ENCODE measurements at places on chromosomes 16 and 17.
A peak's percentile ranks its signal among the peaks of the same experiment; 100 is the strongest.

DNA sequence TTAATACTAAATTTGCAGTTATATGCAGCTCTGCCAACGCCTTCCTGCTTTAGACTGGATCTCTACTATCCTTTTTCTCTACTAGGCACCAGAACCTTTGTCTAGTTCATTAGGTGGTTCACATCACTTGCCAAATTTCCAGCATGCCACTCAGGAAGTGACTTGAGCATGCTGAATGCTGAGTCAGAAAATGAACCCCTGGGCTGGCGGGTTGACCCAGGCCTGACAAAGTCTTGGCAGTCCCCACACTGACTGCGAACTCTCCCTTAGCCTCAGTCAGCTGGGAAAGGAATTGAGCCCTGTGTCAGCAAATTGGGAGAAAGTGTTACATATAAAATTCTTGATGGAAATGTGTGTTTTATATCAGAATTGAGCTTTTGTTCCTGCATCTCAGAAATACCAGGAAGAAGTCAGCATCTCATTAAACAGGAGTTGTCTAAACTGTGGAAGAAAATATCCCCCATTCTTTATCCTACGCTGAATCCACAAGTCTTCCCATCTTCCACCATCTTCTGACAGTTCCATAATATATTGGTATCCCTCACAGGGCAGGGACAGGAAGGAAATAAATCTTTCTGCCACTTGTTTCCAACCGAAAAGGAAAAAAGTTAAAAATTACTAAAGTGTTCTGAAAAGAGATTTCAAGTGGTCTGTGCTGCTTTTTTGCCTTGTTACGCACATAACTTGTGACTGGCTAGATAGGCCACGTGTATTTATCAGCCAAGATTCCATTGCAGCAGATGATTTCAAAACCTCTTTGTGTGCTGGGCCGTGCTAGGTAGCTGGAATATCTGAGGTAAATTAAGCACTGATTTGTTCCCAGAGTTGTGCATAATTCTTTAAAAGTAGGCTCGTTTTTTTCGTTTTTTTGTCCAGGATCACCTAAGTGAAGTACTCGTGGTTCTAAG, 16.7 kb upstream of the SLC12A3 start:
- DNase-seq: no peak

DNA sequence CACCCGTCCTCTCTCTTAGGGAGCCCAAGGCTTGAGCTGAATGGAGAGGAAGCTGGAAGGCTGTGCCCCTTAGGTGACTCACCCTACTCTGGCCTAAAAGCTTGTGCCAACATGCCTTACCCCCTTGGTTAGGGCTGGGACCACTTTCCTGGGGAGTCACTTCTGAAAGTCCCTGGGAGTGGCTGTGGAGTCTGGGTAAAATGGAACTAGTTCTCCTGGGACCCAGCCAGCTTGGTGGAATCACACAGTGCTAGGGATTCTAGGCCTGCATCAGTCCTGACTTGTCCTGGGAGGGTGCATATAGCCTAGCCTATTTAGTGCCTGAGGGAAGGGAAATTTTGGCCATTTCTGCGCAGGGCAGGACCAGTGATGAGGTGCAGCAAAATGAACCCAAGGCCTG, 10.5 kb downstream of the MMP28 start:
- no peak for DNase-seq

GRCh38 chr17:38328620-38329019, 15.1 kb downstream of the GPR179 start:
- DNase-seq: no peak

DNA sequence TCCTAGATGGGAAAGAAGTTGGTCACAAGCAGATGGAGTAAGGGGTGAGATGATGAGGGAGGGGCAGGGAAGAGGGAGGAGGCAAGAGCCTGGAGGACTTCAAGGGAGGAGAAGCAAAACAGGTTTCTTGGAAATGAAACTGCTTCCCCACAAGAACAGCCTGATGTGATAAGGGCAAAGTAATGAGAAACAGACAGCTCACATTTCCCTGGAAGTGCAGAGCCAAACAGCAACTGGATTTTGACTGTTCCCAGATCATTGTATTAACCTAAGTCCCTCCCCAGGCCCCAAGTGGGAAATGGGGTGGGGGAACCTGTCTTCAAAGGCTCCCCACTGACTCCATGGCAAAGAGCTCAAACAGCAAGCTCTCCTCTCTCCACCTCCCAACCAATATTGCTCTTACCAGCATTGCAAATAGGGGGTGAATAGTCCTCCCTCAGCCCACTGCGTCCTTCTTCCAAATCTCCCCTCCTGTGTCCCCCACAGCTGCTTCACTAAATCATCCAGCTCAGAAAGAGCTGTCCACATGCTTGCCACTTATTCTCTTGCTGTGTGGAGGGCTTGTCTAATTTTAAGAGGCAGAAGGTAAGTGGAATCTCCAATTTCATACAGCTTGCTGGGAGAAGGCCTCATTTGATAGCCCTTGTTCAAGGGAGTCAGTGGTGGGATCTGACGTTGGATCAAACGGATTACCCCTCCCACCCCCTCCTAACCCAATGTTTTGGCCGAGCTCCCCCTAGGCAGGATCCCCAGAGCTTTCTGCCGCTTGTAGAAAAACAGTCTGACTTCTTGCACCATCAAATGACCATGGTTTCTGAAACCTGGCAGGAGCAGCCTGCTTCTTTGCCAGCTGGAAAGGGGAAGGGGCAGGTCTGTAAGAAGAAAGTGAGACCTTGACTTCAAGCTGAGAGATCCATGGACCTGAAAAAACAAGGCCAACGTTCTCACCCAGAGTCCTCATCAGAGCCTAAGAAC, 56.3 kb upstream of the SMIM36 start:
- no peak for DNase-seq

GRCh38 chr17:43341715-43342588, 56.8 kb upstream of the ARL4D start:
- no peak for DNase-seq

GRCh38 chr17:68314916-68315535, 23.7 kb downstream of the ARSG start:
- DNase-seq: no peak

DNA sequence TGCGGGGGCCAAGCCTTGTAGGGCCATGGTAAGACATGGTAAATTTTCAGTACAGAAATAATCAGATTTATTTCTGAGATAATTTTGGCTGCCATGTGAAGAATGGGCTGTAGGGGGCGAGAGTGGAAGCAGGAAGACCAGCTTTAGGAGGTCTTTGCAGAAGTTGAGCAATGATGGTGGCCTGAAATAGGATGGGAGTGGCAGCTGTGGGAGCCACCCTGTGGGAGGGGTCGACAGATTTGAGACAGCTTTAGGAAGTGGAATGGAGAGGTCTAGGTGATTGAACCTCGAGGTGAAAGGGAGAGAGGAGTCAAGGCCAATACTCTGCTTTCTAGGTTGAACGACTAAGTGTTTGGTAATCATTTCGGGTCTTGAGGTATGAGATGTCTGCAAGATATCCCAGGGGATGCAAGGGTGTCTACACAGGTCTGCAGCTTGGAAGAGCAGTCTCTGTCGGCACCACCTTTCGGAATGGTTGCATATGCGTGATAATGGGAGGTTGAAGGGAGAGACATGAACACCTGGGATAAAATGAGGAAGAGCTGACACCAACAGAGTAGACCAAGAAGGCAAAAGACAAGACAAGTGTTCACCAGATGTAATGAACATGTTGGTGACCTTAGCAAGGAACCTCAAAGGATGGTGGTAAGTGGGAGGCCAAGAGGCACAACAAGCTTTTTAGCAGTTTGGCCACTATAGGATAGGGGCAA, 4.2 kb upstream of the ATXN7L3 start:
- peak; percentile 89 for DNase-seq

DNA sequence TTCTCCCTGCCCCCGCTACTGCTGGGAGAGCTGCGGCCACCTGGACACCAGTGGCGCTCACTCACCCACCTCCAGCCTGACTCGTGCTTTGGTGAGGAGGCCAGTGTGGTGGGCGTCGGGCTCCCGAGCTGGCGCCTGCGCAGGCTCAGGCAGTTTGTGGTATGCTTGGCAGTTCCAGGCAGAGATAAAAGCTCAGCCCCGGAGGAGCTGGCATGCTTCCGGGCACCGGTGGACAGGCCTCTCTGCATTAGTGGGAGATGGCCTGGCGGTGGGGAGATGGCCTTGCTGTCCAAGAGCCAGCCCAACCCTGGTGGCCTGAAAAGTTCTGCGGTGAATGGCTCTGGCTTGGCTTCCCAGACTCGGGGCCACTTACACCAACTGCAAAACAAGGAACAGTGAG, 4.1 kb downstream of the ADGRG1 start:
- DNase-seq: no peak

GRCh38 chr16:2058872-2059271, 11.1 kb downstream of the TSC2 start:
- DNase-seq: no peak

DNA sequence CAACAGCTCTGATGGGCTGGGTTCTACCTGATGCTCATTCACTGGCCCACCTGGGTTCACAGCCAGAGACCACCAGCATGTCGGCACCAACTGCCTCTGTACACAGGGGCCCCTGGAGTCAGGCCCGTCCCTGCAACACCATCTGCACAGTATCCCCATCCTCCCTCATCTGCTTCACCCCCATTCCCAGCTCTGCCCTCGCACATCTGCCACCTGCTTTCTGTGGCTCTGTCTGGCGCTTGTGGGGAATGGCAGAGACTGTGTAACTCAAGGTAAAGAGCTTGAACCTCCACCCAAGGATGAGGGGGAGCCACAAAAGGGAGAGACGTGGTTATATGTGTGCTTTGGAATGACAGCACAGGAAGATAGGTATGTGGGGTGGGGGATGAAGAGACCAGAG, 27.2 kb downstream of the SMPD3 start:
- no peak for DNase-seq
